Activated naive CD4-positive, alpha-beta T cell treated with anti-CD3 and anti-CD28 coated beads, Interleukin-2, amount 50 U/mL, for 72 hours (primary cell): ENCODE measurements at places on chromosomes 13 and 19.

- DNase-seq: no peak
Observed at GRCh38 chr13:85261757-85262346, 537.4 kb downstream of the SLITRK6 start.

GRCh38 chr19:37975071-37975470, 68.1 kb downstream of the SIPA1L3 start:
- no peak for DNase-seq

GRCh38 chr19:34825212-34825611, 52.2 kb upstream of the ZNF599 start:
- DNase-seq: no peak

GRCh38 chr13:98766697-98767096, 14.2 kb upstream of the SLC15A1 start:
- DNase-seq: no peak

- peak; percentile 52 for DNase-seq
Observed at GRCh38 chr19:41705393-41706174, 2.8 kb upstream of the CEACAM5 start.

DNA sequence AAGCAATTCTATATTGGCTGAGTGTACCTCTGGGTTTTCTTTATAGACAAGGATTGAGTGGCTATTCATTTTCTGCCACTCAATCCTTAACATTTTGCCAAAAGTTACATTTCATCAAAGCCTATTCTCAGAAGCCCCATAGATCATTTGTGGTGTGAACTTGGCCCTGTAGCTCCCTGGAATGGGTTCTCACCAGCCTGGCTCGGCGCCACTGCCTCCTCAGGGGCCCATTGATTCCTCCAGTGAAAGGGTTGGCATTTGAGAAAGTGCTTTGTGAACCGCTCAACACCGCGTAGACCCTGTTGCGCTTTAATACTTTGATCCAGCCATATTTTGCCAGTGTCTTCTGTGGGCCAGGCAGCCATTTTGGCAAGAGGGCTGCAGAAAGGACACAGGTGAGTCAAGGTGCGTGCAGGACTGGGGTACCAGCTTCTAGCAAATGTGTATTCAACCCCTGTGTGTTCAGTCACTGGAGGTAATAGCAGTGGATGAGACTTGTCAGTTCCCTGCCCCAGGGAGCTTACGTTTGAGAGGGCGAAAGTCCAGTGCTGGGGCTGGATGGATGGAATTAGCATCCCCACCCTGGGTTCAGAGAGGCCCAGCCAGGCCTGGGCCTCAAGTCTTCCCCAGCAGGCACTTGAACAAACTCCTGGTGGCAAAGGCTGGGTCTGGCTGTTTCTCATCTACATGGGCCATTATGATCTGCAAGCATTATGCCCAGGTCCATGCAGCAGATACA, 3.8 kb downstream of the RAB8A start:
- DNase-seq: no peak

DNA sequence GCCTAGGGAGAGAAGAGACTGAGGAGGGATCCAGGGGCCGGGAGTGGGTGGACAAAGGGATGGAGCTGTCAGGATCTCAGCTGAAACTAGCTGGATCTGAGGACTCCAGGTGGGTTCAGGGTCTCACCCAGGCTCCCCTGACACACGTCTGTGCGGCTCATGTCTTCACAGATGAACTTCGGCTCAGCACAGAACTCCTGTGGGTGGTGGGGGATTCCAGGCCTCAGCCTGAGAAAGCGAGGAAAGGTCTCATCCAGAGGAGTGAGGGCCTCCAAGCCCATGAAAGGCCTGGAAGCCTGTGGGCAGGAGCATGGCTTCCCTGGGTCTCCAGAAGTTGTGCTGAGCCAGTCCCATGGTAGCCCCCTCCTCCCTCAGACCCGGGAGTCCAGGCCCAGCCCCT, 1.4 kb downstream of the CAPN12 start:
- DNase-seq: no peak

DNA sequence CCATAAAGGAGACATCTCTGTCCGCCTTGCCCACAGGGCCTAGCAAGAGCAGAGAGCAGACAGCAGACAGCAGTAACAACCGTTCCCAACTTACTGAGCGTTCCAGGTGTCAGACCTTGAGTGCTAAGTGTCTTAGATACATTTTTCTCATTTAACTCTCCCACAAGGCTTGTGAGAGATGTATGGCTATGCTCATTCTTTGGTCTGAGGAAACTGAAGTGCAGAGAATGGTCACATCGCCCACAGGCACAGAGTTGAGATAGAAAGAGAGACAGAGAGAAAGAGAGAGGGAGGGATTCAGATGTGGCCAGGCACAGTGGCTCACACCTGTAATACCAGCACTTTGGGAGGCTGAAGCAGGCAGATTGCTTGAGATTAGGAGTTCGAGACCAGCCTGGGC, 14.3 kb downstream of the MEIOSIN start:
- no peak for DNase-seq

DNA sequence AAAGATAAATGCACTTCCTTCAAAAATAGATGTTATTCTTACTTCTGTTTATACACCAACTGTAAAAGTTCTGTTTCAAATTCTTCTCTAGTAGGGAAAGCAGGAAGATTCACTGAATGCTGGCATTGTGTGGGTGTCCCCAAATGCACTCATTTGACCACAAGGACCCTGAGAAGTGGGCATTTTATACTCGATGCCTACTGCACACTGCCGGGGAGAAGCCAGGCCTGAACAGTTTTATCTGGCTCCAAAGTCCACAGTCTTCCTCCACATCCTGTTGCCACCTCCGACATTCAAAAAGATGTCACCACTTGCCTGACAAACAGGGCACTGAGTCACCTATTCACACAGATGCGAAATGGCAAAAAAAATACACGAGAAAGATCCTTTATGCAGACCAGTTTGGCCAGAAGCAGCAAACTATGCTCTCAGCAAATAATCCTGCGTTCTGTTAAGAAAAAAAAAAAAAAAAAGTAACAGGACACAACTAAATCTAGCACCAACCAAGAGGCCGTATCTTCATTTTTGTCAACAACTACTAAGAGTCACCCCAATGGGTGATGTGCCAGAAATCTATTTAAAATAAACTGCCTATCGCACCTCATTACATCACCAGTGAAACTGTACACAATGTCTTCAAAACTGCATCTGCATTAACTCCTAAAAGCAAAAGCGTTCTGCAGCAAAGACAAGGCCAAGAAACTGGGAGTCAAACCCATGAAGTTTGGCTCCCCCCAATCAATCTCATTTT, 6.2 kb downstream of the ZC3H4 start:
- peak; percentile 66 for DNase-seq

DNA sequence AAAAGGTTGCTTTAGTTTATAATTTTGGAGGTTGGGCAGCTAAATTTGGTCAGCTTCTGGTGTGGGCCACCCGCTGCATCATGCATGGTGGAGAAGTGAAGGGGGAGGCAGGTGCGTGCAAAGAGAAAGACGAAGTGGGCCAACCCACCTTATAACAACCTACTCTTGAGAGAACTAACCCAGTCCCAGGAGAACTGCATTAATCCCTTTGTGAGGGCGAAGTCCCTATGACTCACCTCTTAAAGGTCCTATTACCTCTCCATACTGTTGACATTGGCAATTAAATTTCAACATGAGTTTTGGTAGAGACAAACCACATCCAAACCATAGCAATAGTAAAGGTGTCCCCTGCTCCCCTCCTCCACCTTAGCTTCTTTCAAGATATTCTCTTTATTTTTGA, 7.7 kb upstream of the FGF9 start:
- no peak for DNase-seq

GRCh38 chr13:59446391-59446790, 717.3 kb downstream of the DIAPH3 start:
- no peak for DNase-seq

DNA sequence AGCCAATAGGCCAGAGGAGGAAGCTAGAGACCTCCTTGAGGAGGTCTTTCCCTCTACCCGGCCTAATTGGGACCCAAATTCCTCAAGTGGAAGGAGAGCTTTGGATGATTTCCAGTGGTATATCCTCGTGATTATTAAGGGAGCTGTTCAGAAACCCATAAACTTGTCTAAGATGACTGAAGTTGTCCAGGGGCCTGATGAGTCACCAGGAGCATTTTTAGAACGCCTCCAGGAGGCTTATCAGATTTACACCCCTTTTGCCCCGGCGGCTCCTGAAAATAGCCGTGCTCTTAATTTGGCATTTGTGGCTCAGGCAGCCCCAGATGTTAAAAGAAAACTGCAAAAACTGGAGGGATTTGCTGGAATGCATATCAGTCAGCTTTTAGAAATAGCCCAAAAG, 198.1 kb downstream of the ZNF486 start:
- no peak for DNase-seq

DNA sequence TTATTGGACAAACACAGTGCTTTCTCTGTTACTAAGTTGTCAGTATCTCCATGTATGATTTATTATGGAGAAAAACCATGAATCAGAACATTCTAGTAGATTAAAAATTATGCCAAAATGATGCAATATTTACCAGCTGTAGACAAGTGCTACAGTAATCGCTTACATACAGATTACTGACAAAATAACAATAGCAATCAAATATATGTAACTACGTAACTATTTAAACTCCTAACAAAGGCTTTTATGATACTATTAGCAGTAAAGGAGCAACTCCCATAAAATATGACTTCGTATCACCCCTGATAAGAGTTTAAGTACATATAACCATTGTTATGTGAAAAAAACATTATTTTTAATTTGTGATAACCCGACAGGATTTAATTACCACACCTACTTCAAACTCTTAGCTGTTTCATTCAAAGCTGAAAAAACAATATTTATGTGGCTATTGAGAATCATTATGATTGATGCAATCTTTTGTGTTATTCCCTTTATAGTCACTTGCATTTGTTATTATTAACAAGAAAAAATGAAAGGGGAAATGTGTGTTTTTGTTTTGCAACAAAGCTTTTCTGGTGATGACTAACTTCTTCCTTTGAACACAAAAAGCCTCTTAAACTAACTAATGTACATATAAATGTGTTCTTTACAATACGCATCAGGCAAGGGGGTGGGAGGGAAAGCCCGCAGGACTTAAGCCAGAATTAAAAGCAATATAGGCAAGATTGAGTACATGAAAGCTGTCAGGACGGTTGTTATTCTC, 147.4 kb downstream of the ABCC4 start:
- no peak for DNase-seq

DNA sequence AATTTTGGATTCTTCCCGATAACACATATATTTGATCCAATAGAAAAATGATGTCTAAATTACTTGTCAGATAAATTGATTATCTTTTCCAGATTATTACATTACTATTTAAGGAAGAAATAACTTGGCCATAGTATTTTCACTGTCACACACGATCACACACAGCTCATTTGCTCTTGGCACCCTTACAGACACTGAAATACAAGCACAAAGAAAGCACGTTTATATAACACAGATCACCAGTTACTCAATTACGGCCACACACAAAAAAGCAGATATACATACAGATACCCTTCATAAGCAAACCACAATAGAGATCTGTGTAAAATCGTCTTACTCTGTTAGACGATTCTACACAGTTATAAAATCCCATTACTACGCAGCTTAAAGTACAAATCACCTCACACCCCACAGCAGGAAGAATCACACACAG, 716 bp upstream of the ZNF420 start:
- no peak for DNase-seq

GRCh38 chr19:35742121-35742724, at the start of gene IGFLR1:
TSS of gene IGFLR1 (minus strand) at chr19:35742452. CDS start at chr19:35741180, 1,272 bp downstream.
- peak; percentile 85 for DNase-seq

- DNase-seq: no peak
Observed at GRCh38 chr13:52950436-52950956, 78.1 kb upstream of the OLFM4 start.

DNA sequence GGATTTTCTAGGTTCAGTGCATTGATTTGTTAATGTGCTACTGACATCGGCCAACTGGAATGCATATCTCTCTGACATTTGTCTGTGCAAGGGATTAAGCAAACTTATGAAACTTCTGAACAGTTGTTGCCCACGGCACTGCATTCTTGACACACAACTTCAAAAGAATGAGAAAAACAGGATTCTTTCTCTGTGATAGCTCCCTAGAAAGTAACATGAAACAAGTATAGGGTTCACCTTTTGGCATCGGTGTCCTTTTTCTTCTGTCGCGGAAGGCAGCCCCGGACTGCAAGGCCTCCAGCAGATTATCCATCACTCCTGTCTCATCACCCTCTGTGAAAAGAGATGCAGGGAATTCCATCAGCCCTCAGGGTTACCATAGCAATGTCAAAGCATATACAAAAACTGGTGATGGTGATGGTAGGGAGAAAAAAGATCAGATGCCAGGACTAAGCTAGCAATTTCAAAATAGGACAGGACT, 389.2 kb downstream of the DIAPH3 start:
- no peak for DNase-seq

DNA sequence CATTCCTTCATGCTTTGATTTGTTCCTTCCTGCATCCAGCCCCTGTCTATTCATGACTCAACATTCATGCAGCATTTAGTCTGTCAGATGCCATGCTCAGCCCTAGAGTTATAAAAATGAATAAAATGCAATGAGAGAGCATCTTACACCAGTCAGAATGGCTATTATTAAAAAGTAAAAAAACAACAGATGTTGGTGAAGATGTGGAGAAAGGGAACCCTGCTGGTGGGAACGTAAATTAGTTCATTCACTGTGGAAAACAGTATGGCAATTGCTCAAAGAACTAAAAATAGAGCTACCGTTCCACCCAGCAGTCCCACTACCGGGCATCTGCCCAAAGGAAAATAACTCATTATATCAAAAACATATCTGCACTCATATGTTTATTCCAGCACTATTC, 70.0 kb upstream of the GTF3A start:
- DNase-seq: no peak

DNA sequence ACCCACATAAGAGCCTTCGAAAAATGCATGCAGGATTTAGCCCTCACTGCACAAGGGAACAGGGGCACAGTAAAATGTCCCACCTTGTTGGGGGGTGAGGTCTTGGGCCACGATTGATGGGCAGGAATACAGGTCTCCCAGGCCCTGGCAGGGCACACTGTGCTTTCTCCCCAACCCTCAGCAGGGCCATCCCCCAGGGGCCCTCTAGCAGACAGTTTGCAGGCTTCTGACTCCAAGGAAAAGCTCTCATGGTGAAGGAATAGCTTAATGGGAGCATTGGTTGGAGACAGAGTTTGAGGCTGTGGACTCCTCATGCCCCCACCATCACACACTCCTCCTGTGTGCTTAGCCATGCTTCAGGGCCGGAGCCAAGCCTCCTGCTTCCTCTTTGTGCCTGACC, 484.6 kb downstream of the ZNF536 start:
- no peak for DNase-seq

GRCh38 chr13:107992542-107992941, 222.8 kb downstream of the LIG4 start:
- DNase-seq: no peak
